Pons (tissue), 1 donor: ENCODE measurements at places on chromosomes 3 and 15.

DNA sequence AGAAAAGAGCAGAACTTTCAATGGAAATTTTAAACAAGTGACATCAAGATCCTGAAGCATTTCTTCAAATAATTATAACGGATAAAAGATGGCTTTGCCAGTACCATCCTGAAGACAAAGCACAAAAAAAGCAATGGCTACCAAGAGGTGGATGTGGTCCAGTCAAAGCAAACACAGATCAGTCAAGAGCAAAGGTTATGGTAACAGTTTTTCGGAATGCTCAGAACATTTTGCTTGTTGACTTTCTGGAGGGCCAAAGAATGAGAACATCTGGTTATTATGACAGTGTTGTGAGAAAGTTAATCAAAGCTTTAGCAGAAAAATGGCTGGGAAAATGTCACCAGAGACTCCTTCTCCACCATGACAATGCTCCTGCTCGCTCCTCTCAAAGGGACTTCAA, 31.5 kb downstream of the FEM1B start:
- DNase-seq = no peak

DNA sequence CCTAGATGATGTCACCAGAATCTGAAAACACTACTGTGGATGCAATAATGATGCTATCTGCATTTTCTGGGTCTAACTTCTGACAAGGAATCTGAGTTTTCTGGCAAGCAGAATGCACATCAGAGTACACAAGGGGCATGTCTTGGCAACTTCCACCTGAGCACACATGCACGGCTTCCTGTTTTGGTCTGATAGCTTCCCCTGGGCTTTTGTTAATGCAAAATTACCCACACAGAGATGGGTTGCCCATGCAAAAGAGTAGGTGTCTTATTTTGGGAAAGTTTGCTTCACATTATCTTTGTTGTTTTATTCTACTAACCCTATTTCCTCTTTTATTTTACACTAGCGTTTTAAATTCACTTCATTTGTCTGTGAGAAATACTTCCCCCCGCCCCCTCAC, 74.2 kb upstream of the SATB1 start:
- no peak for DNase-seq

GRCh38 chr3:50124052-50124799, 30.9 kb upstream of the SEMA3F start:
- no peak for DNase-seq

DNA sequence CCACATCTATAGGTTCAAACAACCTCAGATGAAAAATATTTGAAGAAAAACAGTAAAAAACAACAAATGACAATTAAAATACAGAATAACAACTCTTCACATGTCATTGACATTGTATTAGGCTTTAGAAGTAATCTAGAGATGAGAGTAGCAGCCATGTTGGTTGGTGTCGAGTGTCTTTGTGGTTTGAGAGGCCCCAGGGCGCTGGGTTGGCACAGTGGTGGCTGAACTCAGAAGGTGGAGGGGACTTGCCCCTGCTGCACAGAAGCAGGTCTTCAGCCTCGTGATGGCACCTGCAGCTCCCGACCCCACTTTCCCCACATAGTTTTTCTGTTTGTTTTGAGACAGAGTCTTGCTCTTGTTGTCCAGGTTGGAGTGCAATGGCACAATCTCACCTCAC, 187.2 kb downstream of the OSBPL10 start:
- no peak for DNase-seq

GRCh38 chr3:127383656-127384179, 95.9 kb upstream of the PRR20G start:
- no peak for DNase-seq

DNA sequence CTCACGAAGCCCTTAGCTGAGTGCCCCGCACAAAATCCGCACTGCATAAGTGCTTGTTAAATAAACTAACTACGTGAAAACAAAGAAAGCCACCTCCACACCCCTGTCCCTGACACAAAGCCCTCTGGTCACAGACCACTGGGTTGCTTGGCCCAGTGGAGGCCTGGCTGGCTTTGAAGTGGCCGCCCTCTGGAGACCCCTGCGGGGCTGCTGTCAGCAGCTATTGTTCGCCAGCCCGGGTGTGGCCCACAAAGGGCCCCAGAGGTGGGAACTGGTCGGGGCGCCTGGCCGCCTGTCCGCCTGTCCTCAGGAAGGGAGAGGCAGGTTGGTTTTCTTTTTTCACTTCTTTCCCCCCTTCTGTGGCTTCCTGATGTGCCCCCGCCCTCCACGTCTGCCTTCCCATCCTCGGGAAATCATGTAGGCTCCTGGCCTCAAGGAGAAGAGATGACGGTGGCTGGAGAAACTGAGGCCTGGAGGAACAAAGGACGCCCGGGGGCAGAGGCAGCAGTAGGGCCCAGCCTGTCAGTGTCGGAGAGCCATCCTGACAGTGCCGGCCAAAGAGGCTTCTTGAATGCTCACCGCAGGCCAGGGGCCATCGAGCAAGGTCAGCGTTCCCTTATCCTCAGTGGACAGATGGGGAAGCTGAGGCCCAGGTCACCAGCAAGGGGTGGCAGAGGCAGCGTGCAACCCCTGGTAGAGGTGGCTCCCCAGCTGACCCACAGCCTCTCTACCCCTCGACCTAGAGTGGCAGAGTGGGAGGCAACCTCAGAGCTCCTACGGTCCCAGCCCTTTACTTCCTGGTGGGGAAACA, 61.1 kb downstream of the SLC6A6 start:
- no peak for DNase-seq
